NCI-H460 (cell line): ENCODE measurements at places on chromosomes 7 and 10. TPM values are rescaled to one million over a fixed set of nuclear protein-coding genes. Genes with fewer than 3 reads are reported as not detected.

GRCh38 chr7:19060761-19061259 is 56.6 kb downstream of the TWIST1 start:
- DNase-seq = no peak

- DNase-seq = no peak
Measured at GRCh38 chr7:8434290-8435002, 1.0 kb downstream of the NXPH1 start.

- DNase-seq = no peak
Measured at GRCh38 chr7:156889089-156889488, 3.9 kb downstream of the LMBR1 start.

GRCh38 chr7:113304104-113304503 is 185.8 kb upstream of the SMIM30 start:
- DNase-seq = no peak

DNA sequence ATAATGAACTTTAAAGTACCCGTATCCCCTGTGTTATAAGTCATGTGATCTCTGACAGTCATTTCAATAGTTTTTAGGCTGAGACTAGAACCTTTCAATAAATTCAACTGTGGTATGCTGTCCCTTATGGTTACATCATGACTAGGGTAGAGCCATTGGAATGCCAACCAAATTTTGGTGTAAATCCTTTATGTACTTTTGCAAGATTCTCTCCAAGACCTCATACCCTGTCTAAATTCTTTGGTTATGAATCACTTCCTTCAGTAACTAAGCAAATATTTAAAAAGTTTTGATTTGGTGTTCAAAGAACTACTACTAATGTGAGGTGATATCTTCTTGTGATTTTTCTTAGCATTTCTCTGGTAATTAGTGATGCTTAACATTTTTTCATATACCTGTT is 20.8 kb upstream of the OR6B1 start:
- peak; percentile 52 for DNase-seq

DNA sequence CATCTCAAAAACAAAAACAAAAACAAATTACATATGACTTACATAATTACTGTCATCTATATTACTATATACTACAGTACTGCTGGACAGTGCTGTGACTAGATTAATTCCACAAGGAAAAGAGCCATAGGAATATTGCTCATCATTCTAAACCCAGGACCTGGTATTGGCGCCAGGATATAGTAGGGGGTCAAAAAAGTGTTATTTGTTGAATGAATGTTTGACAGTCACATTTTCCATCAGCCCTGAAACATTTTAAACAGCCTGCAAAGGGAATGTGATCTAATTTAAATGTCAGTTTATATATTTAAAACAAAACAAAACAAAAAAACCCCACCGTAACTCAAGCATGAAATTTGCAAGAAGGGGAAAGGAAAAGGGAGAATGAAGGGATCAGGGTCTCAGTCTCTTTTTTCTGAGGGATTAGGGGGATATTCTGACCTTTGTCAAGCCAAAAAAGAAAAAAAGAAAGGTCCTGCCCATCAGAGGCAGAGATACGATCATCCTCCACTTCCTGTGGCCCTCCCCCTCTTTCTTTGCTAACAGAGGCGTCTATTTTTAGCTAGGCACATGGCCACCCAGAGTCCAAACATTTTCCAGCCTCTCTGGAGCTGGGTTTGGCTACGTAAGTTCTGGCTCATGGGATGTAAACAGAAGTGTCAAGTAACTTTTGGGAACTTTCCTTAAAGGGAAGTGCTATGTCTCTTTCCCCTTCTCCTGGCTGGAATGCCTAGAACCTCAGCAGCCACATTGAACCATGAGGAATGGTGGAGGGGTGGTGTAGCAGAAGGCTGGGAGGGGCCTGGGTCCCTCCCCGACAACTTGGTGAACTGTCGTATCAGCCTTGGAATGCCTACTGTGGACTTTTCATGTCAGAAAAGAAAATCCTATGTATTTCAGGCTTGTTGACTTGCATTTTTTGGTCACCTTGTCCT is 44.6 kb upstream of the DLG5 start:
- peak; percentile 11 for DNase-seq

- no peak for DNase-seq
Measured at GRCh38 chr7:68604541-68604940, 993.7 kb upstream of the AUTS2 start.

DNA sequence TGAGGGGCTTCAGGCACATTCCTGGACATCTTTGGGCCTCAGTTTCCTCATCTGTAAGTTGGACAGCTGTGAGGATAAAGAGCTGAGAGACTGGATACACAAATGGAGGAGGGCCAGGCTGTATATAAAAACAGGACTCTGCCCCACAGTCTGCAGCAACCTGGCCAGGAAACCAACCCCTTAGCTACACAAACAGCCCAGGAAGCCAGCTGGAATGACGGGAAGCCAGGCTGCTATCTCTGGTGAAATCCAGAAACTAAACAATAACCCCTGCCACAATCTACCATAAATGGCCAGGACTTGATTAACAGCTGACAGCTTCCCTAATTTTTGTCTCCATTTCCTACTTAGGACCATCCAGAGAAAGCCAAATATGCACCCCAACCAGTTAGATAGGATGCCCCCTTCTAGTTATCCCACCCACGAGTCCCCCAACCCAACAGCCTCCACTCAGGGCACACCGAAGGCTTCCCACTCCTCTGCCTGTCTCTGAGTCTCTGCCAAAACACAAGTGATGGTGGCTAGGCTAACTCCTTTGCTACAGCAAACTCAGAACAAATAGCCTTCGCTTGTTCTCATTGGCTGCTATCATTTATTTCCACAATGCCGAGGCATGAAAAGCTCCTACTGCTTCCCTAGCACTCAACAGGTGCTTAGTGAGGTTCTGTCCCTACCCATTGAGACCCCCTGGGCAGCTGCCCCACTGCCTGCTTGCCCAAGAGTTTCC is 110.0 kb upstream of the TCF7L2 start:
- DNase-seq = no peak

GRCh38 chr7:157857578-157858075 is 520.8 kb downstream of the DNAJB6 start:
- no peak for DNase-seq

DNA sequence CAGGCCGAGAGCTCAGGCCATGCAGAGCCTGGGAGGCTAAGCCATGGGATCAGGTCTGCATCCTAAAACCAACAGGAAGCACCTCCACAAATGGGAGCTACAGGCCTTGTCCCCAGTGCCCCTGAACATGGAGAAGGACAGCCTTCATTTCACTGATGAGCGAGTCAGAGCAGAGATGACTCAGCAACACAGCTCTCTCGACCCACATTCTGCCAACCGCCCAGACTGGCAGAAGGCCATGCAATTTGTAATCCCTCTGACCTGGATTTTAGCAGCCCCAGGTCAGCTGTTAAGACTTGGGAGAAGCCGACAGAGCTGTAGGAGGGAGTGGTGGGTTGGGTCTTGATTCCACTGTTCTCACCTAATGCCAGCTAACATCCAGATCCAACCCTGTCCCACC is 25.5 kb downstream of the VOPP1 start:
- DNase-seq = peak; percentile 47

- DNase-seq = no peak
Measured at GRCh38 chr7:99579956-99580777, 17.9 kb upstream of the TMEM225B start.

GRCh38 chr10:35641676-35642034 is 441 bp downstream of the FZD8 start:
- DNase-seq = no peak

DNA sequence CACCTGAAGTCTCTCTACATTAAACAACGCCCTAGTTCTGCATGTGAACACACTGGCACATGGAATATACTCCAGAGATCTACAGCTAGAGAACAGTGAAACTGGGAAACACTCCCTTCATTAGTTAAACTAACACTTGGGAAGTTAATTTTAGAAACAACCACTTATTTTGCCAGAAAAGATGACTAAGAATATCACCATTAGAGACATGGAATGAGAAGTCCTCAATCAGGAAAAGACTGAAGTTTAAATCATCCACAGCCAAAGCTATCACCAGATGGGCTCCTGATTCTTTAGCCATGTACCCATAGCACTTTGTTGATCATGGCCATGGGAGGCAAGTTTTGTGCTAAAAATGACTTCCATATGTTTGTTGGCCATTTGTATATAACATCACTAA is 719.5 kb downstream of the KCNMA1 start:
- no peak for DNase-seq

- DNase-seq = no peak
Measured at GRCh38 chr10:114713525-114714090, 55.5 kb upstream of the ABLIM1 start.

- no peak for DNase-seq
Measured at GRCh38 chr7:139842401-139843210, 13.5 kb downstream of the TBXAS1 start.

DNA sequence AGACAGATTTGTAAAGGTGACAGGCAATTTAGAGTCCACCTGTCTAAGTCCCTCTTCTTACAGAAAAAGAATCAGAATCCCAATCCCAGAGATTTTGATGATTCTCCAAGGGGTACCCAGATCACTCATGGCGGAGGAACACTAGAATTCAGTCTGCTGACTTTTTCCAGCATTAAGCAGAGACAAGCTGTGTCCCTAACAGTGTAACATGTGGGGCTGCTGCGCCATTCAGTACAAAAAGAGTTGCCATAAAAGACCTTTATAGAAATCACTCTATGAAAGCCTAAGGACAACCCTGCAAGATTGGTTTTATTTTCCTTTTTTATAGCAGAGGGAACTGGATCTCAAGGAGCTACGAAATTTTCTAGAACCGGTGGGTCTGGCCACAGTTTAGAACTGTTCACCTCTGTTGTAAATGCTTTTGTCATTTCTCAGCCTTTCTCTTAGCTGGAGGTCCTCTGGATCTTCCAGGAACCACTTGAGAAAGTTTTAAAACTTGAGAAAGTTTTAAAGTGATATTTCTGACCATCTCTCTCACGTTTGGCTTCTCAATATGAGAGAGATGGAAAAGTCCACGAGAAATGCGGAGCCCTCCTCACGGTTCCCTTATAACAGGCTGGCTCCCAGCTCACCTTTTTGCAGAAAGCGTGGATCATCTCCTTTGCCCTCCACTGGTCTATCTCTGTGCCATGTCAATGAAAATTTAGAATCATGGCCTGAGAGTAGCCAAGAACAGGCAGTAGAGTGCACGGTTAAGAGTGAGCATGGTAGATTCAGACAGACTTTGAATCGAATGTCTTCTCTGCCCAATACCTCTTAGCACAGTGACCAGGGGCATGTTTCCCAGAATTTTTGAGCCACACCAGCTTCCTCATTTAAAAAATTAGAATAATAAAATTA is 826 bp downstream of the GIMAP7 start:
- DNase-seq = no peak

GRCh38 chr10:1230592-1231275 is 174.5 kb downstream of the WDR37 start:
- DNase-seq = no peak

- peak; percentile 53 for DNase-seq
Measured at GRCh38 chr10:63819753-63820329, 298.6 kb downstream of the REEP3 start.

DNA sequence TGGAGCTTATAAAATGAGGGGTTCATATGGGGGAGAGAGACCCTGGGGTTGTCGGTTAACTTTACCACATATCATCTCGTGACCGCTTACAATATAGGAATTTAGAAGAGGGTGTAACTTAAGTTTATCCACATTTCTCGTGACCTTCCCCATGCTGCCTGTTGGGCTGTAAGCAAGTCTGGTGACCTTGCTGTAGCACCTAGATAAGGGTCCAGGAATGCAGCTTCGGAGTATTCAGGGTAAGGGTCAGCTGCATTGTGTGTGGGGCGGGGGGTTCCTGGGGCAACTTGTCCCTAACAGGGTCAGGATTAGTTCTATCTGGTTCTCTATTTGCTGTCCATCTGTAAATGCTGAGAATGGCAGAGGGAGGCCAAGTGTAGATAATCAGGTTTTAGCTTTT is 1.3 kb upstream of the CHST3 start:
- DNase-seq = no peak

- DNase-seq = no peak
Measured at GRCh38 chr10:50511492-50512213, 112.1 kb downstream of the SGMS1 start.

GRCh38 chr10:35728341-35728740 is 86.2 kb upstream of the FZD8 start:
- DNase-seq = no peak

DNA sequence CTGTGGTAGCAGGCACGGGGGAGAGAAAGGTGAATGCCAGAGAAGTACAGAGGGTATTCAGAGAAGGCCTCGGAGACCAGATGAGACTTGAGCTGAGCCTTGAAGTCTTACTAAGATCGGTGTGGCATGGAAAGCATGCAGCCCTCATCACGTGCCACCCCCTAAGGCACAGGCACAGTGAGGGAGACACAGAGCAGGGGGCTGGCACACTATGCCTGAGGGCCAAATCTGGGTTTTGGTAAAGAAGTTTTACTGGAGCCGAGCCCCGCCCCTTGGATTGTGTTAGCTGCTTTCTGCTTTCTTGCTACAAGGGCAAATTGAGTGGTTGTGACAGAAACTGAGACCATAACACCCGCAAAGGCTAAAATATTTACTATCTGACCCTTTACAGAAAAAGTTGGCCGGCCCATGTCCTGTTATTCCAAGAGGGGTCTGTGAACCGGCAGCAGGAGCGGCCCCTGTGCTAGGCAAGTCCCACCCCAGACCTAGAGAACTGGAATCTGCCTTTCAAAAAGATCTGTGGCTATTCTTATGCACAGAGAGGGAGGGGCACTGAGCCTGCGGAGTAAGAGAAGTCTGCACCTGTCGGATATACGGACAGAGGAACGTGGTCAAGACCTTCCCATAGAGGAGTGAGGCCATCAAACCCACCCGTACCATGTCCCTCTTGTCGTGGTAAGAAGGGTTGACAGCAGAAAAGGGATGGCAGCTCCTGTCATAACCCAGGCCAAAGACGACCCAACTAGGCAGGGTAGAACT is 109.3 kb upstream of the RHEB start:
- no peak for DNase-seq

The MYL7 gene
- not detected in 2 replicates for total RNA-seq

The SLC26A5 gene
- not detected in 2 replicates for total RNA-seq

The KIAA1549 gene
- 6.3 and 7.5 TPM in 2 replicates for total RNA-seq

The PKD1L1 gene
- total RNA-seq = 0.05 TPM in 1 of 2 replicates, not detected in the other

The PLEKHS1 gene
- total RNA-seq = not detected in 2 replicates

The HOXA10 gene
- 9.8 and 11.9 TPM in 2 replicates for total RNA-seq

The SEMA3D gene
- total RNA-seq = 59.1 and 72.1 TPM in 2 replicates

The DYNC1I1 gene
- total RNA-seq = not detected in 2 replicates

The PPP1R3A gene
- total RNA-seq = not detected in 2 replicates

The NUTM2E gene
- total RNA-seq = not detected in 2 replicates

The GRID2IP gene
- not detected in 2 replicates for total RNA-seq

The SLC16A12 gene
- 0.10 and 0.14 TPM in 2 replicates for total RNA-seq

The ATP5MK gene
- 409 and 479 TPM in 2 replicates for total RNA-seq

The NME8 gene
- not detected in 2 replicates for total RNA-seq
